ENCODE measurements at places on chromosomes 6 and 20. TPM values are rescaled to one million over a fixed set of nuclear protein-coding genes. Genes with fewer than 3 reads are reported as not detected.

DNA sequence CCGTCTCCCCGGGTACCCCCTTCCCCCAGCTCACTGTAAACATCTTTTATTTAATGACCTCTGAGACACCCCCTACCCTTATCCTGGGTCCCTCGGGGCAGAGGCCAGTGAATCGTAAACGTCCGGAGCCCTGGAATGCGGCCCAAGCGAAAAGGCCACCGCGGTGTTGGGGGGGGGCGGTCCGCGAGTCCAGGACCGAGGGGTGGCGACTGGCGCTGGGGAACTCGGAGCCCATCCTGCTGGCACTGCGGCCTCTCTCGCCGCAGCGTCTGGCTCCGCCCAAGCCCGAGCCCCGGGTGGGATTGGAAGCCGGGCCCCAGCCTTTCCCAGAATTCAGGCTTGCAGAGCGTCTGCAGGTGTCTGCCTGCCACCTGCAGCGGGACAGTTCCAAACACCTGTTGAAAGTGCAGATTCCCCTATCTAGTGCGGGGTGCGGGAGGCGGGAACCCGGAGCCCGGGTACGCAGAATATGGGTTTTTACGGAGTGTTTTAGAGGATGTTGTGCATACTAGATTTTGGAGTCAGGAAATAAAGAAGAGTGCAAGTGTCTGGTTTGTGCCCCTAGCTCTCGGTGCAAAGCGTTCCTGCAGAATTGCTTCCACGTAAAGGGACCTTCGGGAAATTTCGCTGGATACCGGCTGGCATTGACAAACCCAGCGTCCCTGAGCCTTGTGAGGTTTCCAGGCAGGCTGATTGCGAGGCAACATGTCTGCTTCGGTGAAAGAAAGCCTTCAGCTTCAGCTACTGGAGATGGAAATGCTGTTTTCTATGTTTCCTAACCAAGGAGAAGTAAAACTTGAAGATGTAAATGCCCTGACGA, 800 bp downstream of the RWDD2A start:
- peak; percentile 30 for DNase-seq

Gene C6orf132
- 1.5 TPM for total RNA-seq

DNA sequence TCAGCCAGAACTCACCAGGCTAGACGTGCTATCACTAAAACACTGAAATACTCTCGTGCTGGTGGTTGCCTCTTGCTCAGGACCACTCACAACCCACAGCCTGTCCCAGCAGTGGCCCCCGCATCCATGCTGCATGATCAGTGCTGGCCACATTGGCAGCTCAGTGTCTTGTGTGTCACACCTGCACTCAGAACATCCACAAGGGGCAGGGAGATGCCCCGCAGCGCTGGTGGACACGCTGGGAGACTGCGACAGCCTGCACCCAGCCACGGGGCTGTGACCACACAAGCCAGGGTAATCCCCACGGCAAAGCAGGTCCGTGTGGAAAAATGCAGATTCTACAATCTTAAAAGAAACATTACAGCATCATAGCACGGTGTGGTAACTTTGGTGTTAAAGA, 23.9 kb upstream of the APMAP start:
- DNase-seq = no peak

GRCh38 chr6:90044833-90045381, 150.6 kb downstream of the GJA10 start:
- no peak for DNase-seq

GRCh38 chr6:7542874-7543624, 1.6 kb downstream of the DSP start:
- peak; percentile 93 for DNase-seq

DNA sequence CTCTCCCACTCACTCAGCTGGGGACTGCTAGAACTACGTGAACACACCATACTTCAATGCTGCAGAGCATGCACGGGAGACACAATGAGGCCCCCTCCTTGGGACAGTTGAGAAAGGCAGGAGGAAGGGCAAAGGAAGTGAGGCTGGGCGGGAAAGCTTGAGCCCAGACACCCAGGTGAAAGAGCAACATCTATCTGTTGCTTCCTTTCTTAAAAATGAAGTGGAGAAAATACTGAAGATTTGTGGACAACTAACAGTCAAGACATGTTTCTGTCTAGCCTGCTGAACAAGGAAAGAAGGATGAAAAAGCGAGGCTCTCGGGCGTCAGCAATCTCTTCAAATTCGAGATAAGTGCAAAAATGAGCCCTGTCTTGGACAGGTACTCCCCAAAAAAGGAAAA, 3.0 kb upstream of the NNAT start:
- no peak for DNase-seq

DNA sequence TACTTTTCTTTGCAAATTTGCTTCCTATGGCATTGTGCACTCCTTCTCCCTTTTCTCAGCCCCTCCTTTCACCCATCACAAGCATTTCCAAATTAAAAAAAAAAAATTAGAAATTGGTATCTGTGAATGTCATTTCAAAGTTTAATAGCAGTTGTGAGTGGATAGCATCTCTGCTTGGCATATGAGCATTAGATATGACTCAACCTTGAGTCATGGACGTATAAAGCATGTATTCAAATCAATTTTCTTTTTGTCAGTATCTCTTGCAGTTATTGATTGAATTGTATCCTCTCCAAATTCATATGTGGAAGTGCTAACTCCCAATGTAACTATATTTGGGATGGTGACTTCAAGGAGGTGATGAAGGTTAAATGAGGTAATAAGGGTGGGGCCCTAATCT, 60.1 kb upstream of the MAP3K7 start:
- DNase-seq = no peak

Gene ID4
- 0.44 TPM for total RNA-seq

DNA sequence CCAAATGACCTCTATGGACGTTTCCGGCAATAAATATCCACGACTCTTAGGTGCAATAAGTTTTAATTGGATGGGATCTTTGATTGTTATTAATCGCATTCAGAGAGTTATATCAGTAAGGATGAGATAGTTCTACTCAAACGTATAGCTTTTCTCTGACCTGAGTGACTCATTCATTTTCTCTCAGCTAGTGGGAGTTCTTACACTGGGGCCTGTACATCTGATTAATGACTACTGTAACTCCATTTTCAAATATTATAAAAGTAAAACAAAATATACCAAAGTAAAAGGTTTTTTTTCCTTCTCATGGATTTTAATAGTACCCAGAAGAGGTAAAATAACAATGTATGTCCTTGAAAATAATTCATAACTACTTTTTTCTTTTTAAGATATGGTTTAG, 41.1 kb upstream of the SAMD5 start:
- no peak for DNase-seq

Gene PHF3
- total RNA-seq = 70.4 TPM

GRCh38 chr6:296151-297122, 4.2 kb downstream of the DUSP22 start:
- DNase-seq = no peak

DNA sequence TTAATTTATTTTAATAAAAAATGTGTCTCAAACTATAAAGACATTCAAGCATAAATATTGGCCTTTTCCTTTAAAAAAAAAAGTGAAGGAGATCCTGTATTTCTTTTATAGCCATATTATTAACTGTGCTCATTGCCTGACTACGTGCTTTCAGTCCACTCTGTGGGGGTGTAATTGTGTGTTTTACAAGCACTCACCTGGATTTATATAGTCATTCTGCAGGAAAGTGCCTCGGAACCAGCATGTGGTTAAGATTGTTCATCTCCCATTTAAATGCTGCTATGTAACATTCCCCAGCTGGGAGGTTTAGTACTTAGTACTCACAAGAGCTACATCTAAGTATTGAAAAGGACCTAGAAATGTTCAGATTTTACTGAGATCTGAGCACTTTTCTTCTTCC, 47.9 kb upstream of the SLC22A16 start:
- no peak for DNase-seq

- no peak for DNase-seq
Observed at GRCh38 chr20:13581451-13581850, 57.3 kb downstream of the TASP1 start.

Gene RAD21L1
- not detected for total RNA-seq

GRCh38 chr20:51345601-51346101, 196.9 kb downstream of the NFATC2 start:
- no peak for DNase-seq

GRCh38 chr6:149459761-149460160, 25.1 kb downstream of the ZC3H12D start:
- DNase-seq = no peak

Gene UNC5CL
- 2.4 TPM for total RNA-seq

DNA sequence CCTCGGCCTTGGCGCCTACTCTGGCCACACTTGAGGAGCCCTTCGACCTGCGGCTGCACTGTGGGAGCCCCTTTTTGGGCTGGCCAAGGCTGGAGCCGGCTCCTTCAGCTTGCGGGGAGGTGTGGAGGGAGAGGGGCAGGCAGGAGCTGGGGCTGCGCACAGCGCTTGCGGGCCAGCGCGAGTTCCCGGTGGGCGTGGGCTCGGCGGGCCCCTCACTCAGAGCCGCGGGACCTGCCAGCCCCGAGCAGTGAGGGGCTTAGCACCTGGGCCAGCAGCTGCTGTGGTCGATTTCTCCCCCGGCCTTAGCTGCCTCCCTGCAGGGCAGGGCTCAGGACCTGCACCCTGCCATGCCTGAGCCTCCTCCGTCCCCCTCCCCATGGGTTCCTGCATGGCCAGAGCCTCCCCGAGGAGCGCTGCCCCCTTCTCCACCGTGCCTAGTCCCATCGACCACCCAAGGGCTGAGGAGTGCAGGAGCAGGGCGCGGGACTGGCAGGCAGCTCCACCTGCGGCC, 136.8 kb downstream of the EPHA7 start:
- DNase-seq = no peak

- DNase-seq = no peak
Observed at GRCh38 chr20:35757098-35757705, 14.6 kb upstream of the PHF20 start.

- DNase-seq = peak; percentile 5
Observed at GRCh38 chr6:21987501-21987957, 309.3 kb downstream of the PRL start.

GRCh38 chr20:50557549-50558134, 47.5 kb downstream of the PTPN1 start:
- DNase-seq = no peak

DNA sequence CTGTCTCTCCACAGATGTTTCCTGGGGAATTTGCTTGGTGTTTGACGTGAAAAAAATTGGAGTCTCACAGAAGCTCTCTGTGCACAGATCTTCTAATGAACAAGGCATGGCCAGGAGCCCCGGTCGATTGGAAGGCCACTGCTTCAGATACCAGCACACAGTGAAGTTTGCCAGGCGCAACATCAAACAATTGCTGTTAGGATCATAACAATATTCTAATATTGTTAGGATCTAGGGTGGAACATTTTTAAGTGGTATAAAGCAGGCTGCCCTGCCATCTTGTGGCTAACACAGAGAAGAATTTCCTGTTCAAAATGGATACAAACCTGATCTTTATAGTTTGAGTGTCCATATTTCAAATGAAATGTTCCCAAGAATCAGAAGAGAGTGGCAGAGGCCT, 64.1 kb downstream of the C6orf118 start:
- DNase-seq = no peak

- no peak for DNase-seq
Observed at GRCh38 chr6:161308075-161308655, 34.3 kb upstream of the AGPAT4 start.

- peak; percentile 21 for DNase-seq
Observed at GRCh38 chr6:166351715-166352285, 9.5 kb upstream of the SFT2D1 start.

DNA sequence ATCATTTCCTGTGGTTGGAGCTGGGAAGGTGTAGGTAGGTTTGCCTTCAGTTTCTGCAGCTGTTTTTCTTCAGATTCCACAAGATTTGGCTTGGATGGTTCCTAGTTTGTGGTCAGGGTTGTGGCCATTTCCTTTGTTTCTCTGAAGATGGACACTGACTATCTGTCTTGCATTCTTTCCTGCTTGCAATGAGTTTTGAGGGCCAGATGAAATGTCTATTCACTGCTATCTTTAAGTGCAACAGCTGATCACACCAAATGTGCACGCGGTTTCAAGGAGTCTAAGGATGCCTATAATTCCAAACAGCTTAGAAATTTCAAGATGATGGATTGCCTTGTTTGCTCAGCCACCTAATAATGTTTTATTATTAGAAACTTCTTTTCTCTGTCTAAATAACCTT, 28.4 kb downstream of the IL20RA start:
- no peak for DNase-seq

DNA sequence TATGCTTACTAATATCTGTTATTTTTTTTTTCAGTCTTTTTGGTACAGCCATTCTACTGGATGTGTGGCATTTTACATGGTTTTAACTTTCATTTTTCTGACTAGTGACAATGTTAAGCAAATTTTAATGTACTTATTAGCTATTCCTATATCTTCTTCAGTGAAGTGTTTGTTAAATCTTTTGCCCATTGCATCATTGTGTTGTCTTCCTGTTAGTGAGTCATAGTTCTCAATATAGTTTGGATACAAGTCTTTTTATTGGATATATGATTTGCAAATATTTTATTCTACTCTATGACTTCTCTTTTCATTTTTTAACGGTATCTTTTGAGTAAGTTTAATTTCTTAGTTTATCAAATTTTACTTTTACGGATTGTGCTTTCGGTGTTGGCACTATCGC, 519.4 kb downstream of the CDKAL1 start:
- DNase-seq = no peak

Gene SLC13A3
- 27.9 TPM for total RNA-seq

- DNase-seq = peak; percentile 43
Observed at GRCh38 chr6:100116411-100117194, 122.6 kb upstream of the MCHR2 start.

GRCh38 chr6:19715167-19715551, 122.0 kb upstream of the ID4 start:
- DNase-seq = no peak

DNA sequence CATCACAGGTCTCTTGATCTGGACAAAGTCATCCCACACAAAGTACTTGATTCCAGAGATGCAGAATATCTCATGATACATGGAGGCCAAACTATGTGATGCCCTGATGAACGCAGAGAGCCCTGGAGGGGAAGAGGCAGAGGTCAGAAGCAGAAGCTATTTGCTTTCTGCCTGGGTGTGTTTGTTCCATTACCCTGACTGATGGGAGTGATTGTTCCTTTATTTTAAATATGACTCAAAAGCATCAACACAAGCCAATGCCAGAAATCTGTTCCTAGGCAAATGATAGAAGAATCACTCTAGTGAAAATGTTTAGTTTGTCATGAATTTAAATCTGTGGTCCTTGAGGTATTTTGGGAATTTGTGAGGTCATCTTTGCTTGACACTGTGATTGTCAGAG, 54.7 kb upstream of the GGTLC1 start:
- no peak for DNase-seq

Gene PAQR8
- 37.7 TPM for total RNA-seq

- DNase-seq = peak; percentile 96
Observed at GRCh38 chr20:44911264-44911921, 1.5 kb downstream of the PABPC1L start.

GRCh38 chr6:105991561-105992314, 94.4 kb upstream of the PRDM1 start:
- peak; percentile 5 for DNase-seq

DNA sequence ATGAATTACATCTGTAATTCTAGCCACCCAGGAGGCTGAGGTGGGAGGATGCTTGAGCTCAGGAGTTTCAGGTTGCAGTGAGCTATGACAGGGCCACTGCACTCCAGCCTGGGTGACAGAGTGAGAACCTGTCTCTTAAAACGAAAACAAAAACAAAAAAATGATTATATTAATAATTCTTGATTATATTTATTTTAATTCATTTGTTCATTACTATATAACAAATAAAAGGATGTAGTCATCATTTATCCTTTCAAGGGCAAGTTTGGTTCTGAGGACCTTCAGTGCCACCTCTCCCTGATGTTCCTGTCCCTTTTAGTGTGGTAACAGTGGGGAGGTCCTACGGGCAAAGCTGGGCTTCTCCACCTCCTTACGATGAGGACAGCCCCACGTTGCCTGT, 167.1 kb upstream of the SCGN start:
- DNase-seq = no peak

GRCh38 chr6:164230804-164231203, 816.3 kb downstream of the QKI start:
- DNase-seq = no peak

Measured in HepG2 (cell line).